ENCODE measurements at places on chromosomes 6 and 20.
A peak's percentile ranks its signal among the peaks of the same experiment; 100 is the strongest.

GRCh38 chr20:52972190-52972937 is at the start of gene TSHZ2:
TSHZ2 (plus strand) TSS chr20:52972358; CDS start chr20:52973294, 936 bp downstream.
- DNase-seq, result peak; percentile 58

DNA sequence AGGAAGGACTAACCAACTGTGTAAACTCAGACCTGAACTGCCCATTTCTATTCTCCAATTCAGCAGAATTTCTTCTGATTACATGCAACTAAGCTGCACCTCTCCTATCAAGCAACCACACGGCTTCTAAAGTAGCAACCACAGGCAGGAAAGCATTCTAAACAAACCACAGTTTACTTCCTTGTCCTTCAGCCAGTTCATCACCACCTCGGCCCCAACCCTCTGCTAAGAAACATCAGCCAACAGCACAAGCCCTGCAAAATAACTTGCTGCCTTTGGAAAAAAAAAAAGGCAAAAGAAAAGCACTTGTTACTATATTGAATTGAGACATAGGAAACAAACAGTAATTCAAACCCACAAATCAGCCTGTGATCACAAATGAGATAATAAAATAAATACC is 140.3 kb downstream of the NFATC2 start:
- DNase-seq, result peak; percentile 83

GRCh38 chr6:50925548-50925947 is 106.9 kb downstream of the TFAP2B start:
- DNase-seq, result no peak

- DNase-seq, result no peak
Observed at GRCh38 chr6:17300637-17301036, 19.5 kb downstream of the RBM24 start.

DNA sequence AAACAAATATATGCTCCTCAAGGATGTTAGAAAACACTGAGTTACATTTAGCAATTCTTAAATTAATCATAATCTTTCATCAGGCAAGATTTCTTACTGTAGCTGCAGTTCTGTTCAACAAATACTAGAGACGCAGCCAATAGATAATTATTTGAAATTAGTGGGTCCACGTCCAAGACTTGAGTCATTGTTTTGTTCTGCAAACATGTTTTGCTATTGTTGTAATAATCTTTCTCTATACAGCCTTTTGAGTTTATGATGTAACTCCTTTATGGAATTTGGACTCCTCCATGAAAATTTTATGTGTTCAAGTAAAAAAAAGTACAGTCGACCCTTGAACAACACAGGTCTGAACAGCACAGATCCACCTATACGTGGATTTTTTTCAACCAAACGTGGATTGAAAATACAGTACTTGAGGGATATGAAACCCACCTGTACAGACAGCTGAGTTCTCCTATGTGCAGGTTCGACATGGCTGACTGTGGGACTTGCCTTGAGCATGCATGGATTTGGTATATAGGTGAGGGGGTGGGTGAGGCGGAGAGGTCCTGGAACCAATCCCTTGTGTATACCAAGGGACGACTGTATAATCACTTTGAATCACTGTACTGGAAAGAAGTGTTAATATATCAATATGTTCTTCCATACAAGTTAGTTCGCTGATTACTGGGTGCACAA is 41.3 kb upstream of the SLC22A16 start:
- no peak for DNase-seq

GRCh38 chr6:88985901-88986300 is 22.5 kb upstream of the RNGTT start:
- no peak for DNase-seq

Measured in H4 (cell line).